ENCODE measurements at places on chromosomes 7 and 10. TPM values are rescaled to one million over a fixed set of nuclear protein-coding genes. Genes with fewer than 3 reads are reported as not detected.

Gene CYP2C8
- polyA plus RNA-seq: 0.34 TPM

Gene AKR1C2
- 12.3 TPM for polyA plus RNA-seq

Gene SFMBT2
- 7.2 TPM for polyA plus RNA-seq

Gene SLC16A9
- 4.4 TPM for polyA plus RNA-seq

Gene EGR2
- 7.0 TPM for polyA plus RNA-seq

Gene HGF
- polyA plus RNA-seq: 8.7 TPM

Gene LOXL4
- 11.7 TPM for polyA plus RNA-seq

Gene SYCE1
- polyA plus RNA-seq: 0.28 TPM

Gene MYOF
- 51.2 TPM for polyA plus RNA-seq

Gene HTR5A
- polyA plus RNA-seq: not detected

Gene MKI67
- 32.6 TPM for polyA plus RNA-seq

Gene DPP6
- 4.9 TPM for polyA plus RNA-seq

Gene IL2RA
- polyA plus RNA-seq: 0.62 TPM

Gene CLRN3
- not detected for polyA plus RNA-seq

Gene FKBP9
- polyA plus RNA-seq: 157 TPM

Gene GNAT3
- polyA plus RNA-seq: not detected

Measured in muscle of back (tissue), 13 donors.